Activated CD4-positive, alpha-beta T cell treated with anti-CD3 and anti-CD28 coated beads, Interleukin-2, amount 10 ng/mL, durations not matched to agents 24 days and 14 days (primary cell): ENCODE measurements at places on chromosomes 7 and 10. TPM values are rescaled to one million over a fixed set of nuclear protein-coding genes. Genes with fewer than 3 reads are reported as not detected.

DNA sequence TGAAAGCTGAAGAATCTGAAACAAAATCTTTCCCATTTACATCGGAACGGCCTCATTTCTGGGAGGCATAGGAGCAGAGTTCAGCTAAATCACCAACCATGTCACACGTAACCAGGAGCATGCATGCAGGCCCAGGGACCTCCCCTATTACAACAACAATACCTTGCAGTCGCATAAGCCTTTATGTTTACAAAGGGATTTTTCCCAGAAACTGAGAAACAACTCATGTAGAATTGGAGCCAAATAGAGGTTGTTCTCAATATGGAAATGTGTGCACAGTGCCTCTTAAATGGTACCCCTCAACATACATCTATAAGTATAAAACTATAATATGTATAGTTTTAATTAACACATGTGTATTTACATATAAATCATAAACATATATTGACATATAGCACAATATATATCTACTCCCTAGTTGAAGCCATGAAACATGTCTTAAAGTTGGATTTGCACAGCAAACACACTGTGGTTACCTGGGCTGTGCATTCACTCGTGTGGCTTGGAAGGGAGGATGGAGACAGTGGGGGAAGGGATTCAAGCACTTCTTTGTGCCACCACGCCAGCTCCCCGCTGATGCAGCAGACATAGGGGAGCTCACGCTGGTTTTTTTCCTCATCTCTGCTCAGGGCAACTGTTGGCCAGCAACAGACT lies 35.0 kb upstream of the DGKI start:
- H3K27me3 ChIP-seq: no peaks in the 10 kb centered on the region
- H3K4me1 ChIP-seq: peaks cover 22% of the 10 kb centered on the region
- peaks cover 56% of the 10 kb centered on the region for H3K36me3 ChIP-seq
- no peak for DNase-seq
- H3K27ac ChIP-seq: peak overlapping the region; percentile 55
- no peak overlapping the region for H3K4me3 ChIP-seq

Gene HMX3
- not detected in 2 replicates for total RNA-seq

Gene SPRN
- total RNA-seq: not detected in 2 replicates

Gene MALRD1
- total RNA-seq: not detected in 2 replicates

Gene UNCX
- total RNA-seq: not detected in 2 replicates
